ENCODE measurements at places on chromosomes 11 and 22.
A peak's percentile ranks its signal among the peaks of the same experiment; 100 is the strongest.

- no peak for DNase-seq
Observed at GRCh38 chr22:46582281-46582933, 37.8 kb upstream of the GRAMD4 start.

DNA sequence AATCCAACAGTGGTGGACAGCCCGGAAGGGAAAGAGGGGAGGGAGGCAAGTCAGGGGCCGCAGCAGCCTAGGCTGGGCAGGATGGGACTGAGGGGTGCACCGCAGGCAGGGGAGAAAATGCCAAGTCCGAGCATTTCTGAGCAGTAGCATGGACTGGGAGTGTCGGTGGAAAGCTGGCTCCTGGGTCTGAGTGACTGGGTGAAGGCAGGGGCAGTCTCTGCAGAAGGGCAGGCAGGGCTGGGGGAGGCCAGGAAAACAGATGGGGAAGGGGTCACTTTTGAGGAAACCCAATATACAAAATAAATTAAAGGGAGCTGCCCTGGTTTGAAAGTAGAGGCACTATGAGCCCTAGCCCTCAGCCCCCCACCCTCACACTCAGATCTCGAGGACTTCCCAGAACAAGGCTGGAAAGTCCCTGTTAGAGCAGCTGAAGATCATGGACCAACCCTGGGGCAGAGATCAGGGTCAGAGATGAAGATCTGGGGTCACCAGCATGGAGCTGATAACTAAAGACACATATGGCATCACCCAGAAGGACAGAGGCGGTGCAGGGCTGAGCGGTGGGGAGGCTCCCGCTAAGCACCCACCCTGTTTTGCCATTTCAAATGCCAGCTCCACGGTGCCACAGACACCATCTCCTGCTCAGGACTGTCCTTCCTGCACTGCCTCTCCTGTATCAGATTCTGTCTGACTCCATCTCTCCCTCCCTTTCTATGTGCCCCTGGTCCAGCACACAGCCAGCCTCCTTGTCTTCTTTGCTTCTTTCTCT is 32.4 kb upstream of the ETS1 start:
- DNase-seq = no peak

GRCh38 chr11:93063086-93063485 is 93.6 kb downstream of the MTNR1B start:
- DNase-seq = no peak

DNA sequence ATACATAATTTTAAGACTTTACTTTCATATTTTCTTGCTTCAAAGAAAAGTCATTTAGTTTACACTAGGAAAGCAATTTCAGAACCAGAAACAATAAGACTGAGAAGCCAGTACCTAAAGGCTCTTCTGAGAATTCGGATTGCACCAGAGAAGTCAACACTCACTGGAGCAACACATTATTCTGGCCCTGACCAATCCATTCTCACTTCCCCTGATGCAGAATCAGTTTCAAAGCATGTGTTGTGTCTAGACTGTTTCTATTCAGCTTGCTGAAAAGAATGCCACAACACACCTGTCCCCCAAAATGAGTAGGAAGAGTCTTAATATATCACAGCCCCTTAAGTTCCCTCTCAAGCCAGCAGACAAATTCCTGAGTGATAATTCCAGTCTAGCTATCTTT is 1074.3 kb upstream of the TENM4 start:
- DNase-seq = no peak

DNA sequence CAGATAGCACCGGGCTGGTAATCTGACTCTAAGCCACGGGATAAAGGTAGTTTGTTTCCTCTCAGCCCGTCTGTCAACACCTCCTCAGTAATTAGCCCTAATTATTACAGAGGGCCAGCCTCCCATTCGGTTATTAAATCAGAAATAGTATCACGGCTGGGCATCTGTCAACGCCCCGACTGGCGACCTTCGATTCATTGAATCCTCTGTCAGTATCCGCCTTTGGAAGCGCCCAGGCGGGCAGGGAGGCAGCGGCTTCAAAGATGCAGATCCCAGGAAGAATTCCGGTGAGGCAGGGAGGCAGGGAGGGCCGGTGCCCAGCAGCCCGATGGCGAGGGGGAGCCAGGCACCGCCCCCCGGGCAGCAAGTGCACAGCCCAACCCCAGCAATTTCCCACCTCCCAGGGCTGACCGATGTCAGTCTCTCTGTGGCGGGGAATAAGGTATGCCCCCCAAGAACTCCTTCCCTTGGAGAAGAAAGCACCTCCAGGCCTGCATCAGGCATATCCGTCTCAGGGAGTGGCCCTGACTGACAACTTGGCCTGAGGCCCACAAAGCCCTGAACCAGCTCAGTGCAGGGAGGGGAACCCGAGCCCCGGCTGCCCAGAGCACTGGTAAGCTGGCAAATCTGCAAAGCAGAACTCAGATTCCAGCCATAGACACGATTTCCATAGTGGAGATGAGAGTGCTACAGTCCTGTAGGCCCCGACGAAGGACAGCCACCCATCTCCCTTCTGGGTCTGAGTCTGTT is 11.4 kb downstream of the GNB1L start:
- DNase-seq = no peak

DNA sequence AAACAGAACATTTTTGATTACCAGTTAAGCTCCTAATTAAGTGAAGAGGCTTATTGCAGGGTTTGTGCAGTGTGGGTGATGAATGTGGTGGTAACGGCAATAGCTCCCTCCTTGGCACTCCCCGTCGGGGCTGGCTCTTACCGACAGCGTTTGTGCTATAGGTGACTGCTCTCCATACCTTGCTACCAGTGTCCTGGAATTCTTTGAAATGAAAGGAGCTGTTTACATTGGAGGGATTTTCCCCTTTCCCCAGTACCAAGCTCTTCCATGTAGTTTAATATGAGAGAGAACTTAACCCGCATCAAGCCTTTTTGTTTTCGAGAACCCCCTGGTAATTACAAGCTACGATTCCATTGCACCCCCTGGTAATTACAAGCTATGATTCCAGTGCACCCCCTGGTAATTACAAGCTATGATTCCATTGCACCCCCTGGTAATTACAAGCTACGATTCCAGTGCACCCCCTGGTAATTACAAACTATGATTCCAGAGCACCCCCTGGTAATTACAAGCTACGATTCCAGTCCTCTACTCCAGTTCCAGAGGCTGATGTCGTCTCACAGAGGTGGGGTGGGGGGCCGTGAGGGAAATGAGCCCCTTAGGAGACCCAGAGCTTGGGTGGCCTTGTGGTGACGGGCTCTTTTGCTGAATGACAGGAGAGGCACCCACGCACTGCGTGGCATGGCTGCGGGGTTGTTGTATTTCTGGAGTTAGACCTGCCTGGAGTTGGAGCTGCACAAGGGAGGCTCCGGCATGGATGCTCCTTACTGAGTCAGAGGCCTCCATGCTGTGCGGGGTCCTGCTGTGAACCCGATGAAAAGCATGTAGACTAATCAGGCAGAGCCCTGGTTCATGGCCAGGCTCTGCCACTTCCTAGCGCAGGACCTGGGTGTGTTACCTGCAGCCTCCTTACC is 205.3 kb downstream of the TBC1D22A start:
- no peak for DNase-seq

- DNase-seq = no peak
Observed at GRCh38 chr11:118001494-118001971, 15.3 kb downstream of the IL10RA start.

- DNase-seq = no peak
Observed at GRCh38 chr22:38213319-38213989, 11.7 kb downstream of the MAFF start.

DNA sequence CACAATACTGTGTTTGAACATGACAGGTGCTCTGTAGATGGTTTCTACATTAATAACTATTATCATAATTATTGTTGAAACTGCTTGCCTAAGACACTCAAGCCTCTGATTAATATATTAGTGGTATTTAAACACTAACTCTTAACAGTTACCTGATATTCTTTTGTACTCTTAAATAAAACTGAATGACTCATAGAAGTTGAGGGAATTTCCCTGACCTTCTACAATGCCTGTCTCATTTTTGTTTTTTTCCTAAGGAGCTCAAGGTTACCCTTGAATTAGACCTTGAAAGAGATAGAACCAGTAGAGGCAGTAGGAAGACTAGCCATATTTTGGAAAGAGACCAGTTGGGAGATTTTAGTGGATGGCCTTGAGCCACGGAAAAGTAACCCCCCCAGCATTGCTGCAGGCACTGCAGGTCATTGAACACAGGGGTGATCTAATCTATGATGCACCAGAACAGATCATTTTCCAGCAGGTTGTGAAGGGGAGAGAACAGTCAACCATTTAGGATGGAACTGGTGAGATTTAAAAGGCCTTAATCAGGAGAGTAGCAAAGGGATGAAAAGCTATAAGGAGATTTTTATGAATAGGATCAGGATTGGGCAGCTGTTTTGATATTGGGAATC is 148.3 kb downstream of the PGR start:
- DNase-seq = no peak

DNA sequence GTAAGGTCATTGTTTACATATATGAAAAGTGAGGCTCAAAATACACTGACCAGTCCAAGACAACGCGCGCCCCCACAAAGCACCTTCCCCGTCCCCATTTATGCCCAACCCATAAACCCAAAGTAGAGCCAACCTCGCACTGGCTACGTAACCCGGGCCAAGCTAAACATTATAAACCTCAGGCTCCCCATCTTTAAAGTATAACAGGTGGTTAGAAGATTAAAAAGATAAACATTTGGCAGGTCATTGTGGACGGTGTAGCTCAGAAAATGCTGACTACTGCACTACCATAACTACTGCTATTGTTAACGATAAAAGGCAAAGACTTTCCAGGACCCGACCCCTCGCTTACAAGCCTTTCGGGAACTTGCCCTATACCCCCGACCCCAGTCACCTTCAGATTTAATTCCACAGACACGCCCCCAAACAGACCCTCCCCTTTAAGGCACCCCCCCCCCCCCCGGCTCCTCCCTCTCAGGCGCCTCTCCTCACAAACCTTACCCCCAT is 470 bp downstream of the NUMA1 start:
- no peak for DNase-seq

GRCh38 chr11:13260963-13261588 is 16.5 kb upstream of the BMAL1 start:
- peak; percentile 21 for DNase-seq

DNA sequence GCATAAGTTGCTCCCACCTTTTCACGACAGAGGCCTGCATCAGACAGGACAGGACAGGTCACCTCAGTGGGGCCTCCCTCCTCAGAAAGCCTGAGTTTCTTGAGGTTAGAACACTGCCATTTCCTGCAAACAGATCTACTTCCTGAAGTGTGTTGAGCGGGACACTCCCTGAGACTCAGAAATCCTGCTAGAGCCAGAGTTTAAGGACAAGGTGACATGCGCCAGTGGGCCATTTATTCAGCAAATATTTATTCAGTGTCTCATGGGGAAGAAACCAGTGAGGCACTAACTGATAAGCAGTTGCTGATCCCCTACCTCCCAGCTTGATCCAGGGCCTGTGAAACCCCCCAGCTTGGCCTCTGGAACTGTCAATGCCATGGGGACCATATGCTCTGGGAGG is 454.6 kb downstream of the SOX6 start:
- no peak for DNase-seq

- DNase-seq = no peak
Observed at GRCh38 chr22:43050995-43051394, 36.0 kb upstream of the PACSIN2 start.

- no peak for DNase-seq
Observed at GRCh38 chr11:131809203-131809918, 438.9 kb downstream of the NTM start.

GRCh38 chr11:102287964-102288724 is 29.1 kb upstream of the BIRC3 start:
- DNase-seq = peak; percentile 79

DNA sequence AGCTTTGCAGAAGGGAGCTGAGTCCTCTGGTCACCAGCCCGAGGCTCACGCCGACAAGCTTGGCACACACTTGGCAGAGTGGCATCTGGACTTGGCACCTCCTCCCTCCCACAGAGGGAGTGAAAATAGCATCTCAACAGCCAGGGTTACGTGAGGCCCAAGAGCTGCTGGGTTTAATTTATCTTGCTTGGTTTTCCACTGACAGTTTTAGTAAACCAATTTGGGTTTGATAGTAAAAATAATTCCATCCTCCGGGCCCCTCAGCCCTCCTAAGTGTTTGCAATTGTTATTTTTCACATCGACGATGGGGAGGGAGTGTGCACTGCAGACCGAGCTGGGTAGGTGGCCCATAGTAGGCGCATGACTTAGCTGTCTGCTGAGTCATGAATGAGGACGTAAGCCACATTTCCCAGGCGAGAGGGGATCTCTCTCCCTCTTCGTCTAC is 107.6 kb upstream of the ASPHD2 start:
- DNase-seq = peak; percentile 86

- DNase-seq = peak; percentile 78
Observed at GRCh38 chr11:119361056-119361787, 14.7 kb upstream of the MFRP start.

DNA sequence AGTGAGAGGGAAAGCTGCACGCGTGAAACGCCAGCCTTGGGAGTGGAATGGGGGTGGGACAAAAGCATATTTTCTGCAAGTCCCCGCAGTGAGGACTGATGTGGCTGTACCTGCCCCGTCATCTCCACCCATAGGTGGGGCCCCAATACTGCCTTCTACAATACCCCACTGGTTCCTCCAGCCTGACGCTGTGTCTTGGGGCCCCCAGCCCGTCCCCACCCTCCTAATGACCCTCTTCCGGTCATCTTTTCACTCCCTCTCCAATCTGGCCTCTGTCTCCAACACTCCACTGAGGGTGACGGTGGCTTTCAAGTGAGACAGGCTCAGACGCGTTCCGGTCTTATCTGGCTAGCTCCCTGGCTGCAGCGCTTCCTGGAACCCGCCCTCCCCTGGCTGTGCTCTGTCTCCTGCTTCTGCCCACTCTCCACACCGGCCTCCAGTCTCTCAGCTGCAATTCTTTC is 104.2 kb downstream of the MICAL3 start:
- DNase-seq = no peak

DNA sequence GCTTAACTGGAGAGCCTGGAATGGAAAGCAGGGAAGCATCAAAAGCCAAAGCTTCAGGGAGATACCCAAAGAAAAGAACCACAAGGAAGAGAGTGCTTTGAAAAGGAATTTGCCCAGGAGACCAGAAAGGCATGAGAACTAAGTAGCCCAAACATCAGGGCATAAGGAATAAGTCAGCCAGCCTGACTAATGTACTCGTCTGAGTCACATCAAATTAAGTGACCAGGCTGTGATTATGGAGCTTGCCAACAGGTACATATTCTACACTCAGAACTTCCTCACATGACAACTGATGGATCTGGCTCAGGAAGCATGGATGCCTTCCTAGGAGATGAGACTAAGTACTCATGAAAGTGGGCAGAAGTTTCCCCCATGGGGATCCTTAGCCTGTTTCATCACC is 366.7 kb downstream of the BUD13 start:
- no peak for DNase-seq

- DNase-seq = peak; percentile 55
Observed at GRCh38 chr11:96246718-96247552, 96.1 kb downstream of the MAML2 start.

DNA sequence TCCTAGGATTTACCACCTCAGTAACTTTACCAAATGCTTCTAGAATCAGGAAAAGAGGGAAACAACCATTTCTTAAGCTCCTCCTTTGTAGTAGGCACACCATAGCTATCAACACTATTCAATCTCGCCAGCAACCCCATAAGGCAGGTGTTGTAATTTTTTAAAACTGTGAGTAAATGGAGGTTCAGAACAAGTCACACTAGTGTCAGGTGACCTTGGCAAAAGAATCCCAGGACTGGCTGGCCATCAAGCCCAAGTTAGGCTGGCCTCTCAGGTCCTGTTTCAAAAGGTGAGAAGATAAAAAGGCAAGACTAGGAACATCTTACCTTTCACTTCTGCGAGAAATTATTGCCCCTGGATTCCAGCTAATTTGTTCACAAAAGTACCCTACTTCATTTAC is 713 bp downstream of the TOP3B start:
- DNase-seq = no peak

GRCh38 chr11:27696115-27696514 is 4.1 kb downstream of the BDNF start:
- peak; percentile 49 for DNase-seq
